ENCODE measurements at places on chromosomes 3 and 15. TPM values are rescaled to one million over a fixed set of nuclear protein-coding genes. Genes with fewer than 3 reads are reported as not detected.

Gene PAQR9
- total RNA-seq, result 0.36 TPM

Gene ALPK3
- 26.4 TPM for total RNA-seq

Gene VPS18
- 41.6 TPM for total RNA-seq

Gene STX19
- total RNA-seq, result 0.07 TPM

Gene NLGN1
- total RNA-seq, result 2.3 TPM

Gene ITGB5
- total RNA-seq, result 842 TPM

Gene C3orf85
- total RNA-seq, result not detected

Gene GOLGA8S
- total RNA-seq, result 0.10 TPM

Gene CYP8B1
- total RNA-seq, result not detected

Gene TM4SF1
- total RNA-seq, result 726 TPM

Gene LSMEM2
- not detected for total RNA-seq

Gene CCDC80
- 1,677 TPM for total RNA-seq
